ENCODE measurements at places on chromosomes 6 and 20.

GRCh38 chr6:36039112-36039511, 11.5 kb downstream of the MAPK14 start:
- DNase-seq: no peak

DNA sequence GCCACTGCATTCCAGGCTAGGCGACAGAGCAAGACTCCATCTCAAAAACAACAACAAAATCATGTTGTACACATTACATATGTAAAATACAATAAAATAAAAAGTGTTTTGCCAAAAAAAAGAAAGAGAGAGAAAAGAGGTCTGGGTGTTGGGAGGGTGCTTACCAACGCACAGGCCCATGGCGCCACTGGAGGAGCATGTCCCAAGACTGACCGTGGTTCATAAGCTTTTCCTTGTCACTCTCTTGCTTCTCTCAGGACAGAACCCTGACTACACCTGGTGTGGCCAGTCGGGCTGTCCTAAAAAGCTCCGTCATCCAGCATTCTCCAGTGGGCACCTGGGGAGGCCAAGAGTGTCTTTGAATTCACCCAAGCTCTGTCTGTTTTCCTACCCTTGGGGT, 48.0 kb upstream of the CNKSR3 start:
- no peak for DNase-seq

DNA sequence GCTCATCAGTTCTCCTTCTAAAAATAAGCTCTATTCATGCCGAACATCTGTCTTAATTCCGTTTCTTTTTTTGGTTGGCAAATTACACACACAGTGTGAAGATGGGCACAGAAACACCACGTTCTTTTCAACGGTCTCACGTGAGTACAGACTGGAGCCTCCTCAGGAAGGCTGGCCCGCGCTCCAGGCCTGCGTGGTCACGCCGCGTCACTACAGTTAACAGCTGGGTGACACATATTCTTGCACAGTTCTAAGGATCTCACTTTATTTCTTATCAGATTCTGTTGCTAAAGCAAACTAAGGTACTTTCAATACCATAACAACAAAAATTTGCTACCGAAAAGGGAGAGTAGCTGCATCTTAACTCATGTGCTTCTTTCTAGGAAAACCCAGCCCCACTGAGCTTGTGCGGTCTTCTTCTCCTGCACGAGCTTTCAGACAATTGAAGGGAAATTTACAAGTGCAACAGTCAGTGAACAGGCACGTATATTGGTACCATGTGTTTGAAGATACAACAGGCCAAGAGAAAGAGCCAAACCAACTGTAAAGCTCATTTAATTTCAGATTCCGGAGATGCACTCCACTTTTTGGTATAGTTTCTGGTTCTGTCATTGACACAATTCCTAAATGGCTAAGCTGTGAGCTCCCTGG, 55.6 kb upstream of the MPC1 start:
- DNase-seq: no peak

- DNase-seq: peak; percentile 97
Measured at GRCh38 chr20:48538058-48538825, 289.6 kb downstream of the PREX1 start.

- DNase-seq: no peak
Measured at GRCh38 chr20:4469910-4470309, 251.8 kb upstream of the PRND start.

DNA sequence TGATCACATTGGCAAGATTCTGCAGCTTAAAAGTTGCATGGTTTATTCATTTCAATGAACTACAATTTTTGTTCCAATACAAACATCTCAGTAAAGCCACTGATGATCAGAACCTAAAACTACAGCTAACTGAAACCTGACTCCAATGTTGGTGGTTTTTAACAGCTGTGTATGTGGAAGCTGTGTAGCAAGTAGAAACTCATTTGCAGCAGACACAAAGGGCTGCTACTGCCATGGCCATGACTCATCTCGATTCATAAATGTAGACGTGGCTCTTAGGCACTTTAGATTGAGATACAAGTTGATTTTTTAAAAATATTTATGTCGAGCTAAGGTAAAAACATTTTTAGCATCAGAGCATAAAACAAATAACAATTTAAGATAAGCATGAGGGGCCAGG, 19.5 kb upstream of the MAP3K4 start:
- peak; percentile 72 for DNase-seq

DNA sequence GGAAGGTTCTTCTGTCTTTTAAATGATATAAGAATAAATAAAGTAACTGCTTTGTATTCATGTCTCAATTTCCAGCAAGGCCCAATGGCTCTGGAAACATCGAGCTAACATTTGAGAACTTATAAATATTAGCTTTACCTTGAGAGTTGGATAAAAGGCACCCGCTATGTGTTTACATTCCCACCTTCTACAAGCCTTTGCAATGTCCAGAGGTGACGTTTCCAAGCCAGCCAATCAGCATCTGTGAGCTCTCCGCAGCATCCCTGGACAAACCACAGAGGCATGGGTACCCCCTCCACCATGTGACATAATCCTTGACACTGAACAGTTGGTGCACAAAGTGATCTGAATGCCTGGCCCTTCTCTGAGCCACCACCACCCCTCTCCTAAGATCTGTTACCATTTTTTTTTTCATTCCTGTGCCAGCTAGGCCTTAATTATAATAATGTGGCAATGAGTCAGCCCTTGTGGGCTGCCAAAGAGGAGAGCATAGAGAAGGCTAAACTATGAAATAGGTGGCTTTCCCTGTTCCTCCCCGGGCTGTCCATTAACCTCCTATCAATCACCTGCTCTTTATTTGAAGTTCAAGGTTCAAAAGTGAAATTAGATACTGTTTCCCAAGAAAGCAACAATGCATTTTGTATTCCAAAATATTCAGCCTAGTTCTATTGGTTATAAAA, 4.1 kb downstream of the CBLN4 start:
- no peak for DNase-seq

DNA sequence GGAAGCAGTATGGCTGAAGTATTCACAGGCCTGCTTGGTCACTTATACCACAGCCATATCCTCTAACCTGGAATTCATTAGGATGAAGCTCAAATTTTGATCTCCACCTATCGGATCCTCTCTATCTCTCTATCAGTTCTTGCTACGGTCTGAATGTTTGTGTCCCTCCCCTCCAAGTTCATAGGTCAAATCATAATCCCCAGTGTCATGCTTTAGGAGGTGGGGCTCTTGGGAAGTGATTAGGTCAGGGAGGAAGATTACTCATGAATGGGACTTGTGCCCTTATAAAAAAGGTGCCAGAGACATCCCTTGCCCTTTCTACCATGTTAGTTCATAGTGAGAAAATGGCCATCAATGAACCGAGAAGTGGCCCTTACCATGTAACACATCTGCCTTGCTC, 190.8 kb upstream of the MYLIP start:
- no peak for DNase-seq

GRCh38 chr6:56786256-56786655, 143.6 kb upstream of the DST start:
- DNase-seq: no peak

- DNase-seq: no peak
Measured at GRCh38 chr20:10349118-10349517, 84.9 kb downstream of the MKKS start.

DNA sequence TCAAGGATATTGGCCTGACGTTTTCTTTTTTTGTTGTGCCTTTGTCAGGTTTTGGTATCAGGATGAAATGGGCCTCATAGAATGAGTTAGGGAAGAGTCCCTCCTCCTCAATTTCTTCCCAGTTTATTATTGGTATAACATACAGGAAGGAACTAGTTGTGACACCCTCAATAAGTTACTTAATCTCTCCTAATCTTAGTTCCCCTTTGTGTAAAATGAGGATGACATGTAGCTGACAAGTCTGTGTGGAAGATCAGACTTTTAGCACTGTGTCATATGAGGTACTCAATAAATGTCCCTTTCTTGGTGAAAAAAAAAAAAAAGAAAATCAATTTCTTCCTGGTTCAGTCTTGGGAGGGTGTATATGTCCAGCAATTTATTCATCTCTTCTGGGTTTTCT, 155.8 kb downstream of the PDE7B start:
- DNase-seq: no peak

GRCh38 chr6:109360791-109361190, 21.5 kb downstream of the CD164 start:
- no peak for DNase-seq

DNA sequence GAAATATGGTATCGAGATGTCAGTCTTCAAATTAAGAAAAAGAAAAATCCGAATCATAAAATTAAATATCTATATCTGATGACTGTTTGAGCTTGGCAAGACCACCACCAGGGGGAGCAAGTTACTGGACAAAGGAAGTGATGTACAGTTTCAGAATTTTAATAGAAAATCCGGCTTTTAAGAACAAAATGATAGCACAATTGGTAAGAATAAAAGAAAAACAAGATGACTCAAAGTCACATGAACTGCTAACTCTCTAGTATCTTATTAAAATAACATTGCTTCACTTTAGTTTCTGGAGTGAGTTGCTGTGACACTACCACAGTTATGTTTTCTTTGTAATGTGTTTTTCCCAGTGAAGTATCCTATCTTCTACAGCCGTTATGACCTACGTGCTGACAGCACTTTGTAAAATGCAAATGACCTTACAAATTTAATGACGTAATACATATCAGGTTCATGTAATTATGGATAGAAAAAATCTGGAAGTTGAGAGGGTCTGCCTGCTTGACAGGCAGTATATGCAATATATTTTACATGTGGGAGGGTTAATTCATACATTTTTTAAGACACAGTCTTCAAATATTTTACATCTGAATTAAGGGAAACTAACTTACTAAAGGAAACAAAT, 405.3 kb upstream of the HS3ST5 start:
- peak; percentile 53 for DNase-seq

DNA sequence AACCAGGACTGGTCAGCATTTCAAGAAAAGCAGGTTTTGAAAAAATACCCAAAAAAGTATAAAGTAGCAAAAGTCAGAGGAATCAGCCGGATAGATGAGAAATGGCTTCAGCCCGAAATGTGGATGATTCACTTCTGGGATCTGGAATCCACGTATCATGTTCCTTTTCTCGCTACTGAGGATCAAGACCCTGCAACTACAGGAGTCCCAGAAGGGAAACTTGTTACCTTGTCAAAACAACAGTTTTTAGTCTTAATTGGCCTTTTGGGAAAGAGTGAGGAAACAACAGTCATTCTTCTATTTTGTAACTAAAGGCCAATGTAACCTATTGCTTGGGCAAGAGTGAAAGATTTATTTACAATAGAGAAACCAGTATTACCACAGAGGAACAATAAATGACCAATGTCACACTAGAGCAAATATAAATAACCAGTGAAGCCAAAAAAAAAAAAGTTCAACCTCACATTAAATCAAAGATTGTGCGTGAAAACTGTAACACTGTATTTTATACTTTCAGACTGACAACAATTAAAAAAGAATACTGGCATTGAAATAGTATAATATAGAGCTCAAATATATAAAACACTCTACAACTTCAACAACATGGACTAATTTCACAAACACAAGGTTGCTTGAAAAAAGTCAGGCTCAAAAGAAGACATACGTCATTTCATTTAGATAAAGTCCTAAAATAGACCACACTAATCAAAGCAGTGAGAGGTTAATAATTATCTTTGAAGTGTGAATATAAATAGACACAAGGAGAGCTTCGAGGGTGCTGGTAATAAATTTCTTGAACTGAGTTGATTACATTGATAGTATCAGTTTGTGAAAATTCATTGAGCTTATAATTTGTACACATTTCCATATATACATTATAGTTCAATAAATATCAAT, 116.2 kb downstream of the GFRAL start:
- DNase-seq: no peak

DNA sequence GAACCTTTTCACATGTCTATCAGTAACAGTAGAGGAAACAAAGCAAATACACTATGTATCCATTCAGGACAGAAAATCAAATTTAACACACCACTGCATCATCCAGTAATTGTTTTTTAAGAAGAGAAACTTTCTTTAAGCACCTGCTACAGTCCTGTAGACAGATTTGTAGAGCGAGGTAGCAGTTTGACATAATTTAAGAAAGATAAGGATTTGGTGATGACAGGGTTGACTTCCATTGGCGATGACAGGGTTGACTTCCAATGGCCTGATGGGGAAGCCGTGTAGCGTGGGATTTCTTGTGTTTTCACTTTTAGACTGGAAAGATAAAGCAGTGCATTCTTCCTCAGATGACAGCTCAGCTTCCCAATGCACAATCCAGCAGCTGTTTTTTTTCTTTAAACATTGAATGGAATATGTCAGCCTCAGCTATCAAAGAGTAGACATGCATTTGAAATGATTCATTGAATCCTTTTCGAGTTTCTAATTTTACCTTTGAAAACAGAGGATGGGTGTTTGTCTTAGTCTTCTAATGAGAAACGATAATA, 68.5 kb downstream of the ECT2L start:
- DNase-seq: no peak

DNA sequence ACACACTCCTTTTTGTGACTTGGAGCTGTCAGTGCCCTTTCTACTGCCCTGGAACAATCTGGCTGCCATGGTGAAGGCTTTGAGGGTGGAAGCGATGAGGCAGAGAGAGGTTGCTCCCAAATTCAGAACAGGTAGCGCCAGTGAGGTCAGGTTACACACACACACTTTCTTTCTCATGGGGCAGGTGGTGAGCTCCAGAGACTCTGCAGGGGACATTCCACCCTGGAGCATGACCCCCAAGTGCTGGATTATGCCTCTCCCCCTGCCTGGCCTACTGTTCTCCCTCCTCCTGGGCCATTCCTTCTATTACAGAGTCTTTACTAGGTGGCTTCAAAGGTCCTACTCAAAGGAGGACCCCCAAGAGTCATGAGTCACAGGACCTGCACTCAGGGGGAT, 98.0 kb downstream of the EYA2 start:
- DNase-seq: no peak

GRCh38 chr6:26197636-26197932, 110.4 kb downstream of the HFE start:
- DNase-seq: no peak

- no peak for DNase-seq
Measured at GRCh38 chr20:53343448-53343847, 250.2 kb downstream of the ZNF217 start.

- DNase-seq: peak; percentile 76
Measured at GRCh38 chr6:7145885-7146828, 38.4 kb downstream of the RREB1 start.

GRCh38 chr6:167796192-167796981, 30.3 kb upstream of the AFDN start:
- no peak for DNase-seq

GRCh38 chr20:40938020-40938419, 90.6 kb upstream of the TOP1 start:
- DNase-seq: no peak
